ENCODE measurements at places on chromosomes 1 and 21. TPM values are rescaled to one million over a fixed set of nuclear protein-coding genes. Genes with fewer than 3 reads are reported as not detected.
A peak's percentile ranks its signal among the peaks of the same experiment; 100 is the strongest.

DNA sequence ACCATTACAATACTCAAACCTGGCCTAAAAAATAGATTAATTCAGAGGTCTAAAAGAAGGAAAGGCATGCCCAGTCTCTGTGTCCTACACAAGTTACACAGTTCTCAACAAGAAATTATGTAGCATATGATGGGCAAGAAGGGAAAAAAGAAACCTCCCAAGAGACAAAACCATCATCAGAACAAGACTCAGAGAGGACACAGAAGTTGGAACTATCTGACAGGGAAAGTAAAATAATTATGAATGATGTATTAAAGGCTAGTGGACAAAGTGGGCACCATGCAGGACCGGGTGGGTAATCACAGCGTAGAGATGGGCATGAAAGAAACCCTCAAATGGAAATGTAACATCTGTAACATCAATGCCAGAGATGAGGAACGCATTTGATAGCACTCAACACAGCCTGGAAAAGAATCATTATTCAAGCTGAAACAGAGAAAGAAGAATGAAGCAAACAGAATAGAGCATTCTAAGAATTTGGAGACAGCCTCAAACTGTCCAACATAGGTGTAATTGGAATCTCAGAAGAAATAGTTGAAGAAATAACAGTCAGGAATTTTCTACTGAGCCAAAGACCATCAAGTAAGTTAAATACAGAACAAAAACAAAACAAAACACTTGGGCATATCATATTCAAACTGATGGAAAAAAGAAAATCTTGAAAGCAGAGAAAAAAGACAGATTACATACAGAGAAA lies 29.7 kb downstream of the PER3 start:
- DNase-seq, result no peak

CELA3A gene
- not detected for total RNA-seq

ERG gene
- 19.1 TPM for total RNA-seq

GRCh38 chr1:172384656-172385055 lies 35.8 kb upstream of the C1orf105 start:
- no peak for DNase-seq

DNA sequence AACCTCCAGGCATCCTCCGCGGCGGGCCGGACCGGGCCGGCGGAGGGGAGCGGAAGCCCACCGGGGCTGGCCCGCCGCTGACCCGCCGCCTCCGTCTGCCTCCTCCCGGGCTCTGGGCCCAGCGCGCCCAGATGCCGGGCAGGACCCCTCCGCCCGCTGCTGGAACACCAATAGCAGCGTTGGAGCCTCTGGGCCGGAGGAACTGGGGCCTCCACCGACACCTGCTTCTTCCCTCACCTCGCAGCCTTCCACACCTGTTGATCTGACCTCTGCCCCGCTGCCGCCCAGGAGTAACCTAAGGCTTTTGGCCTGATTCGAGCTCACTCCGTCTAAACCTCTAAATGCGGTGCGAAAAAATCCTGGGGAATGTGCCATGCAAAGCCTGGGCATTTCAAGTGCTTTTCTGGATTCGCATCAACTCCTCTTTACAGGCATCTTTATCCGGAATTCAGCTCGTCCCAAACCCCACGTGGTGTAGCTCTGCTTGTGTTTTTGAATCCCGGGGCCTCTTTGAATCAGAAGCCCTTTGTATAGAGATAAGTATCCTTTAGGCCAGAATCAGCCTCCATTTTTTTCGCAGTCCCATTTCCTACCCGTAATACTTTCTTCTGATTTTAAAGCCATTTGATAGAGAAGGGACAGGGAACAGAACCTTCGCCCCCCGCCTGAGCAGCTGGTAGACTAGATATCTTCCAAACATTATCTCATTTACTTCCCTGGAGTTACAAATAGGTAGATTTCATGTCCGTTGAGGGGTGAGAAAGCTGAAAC lies 680 bp upstream of the CNN3 start:
- DNase-seq, result no peak

DNA sequence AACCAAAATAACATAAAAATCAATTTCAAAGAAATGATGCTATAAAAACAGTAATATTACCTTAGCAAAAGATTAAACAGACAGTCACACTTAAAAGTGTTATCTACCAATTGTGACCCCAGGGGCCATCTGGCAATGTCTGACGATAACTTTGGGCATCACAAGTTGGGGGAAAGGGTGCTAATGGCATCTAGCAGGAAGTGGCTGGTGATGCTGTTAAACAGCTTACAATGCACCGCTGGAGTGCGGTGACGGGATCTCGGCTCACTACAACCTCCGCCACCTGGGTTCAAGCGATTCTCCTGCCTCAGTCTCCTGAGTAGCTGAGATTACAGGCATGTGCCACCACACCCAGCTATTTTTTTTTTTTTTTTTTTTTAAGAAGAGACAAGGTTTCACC lies 27.6 kb downstream of the NUP133 start:
- DNase-seq, result no peak

GRCh38 chr1:3192825-3193224 lies 123.8 kb downstream of the PRDM16 start:
- DNase-seq, result no peak

- peak; percentile 70 for DNase-seq
These were observed 16.9 kb upstream of the TDRD10 start for GRCh38 chr1:154485106-154485505.

DNA sequence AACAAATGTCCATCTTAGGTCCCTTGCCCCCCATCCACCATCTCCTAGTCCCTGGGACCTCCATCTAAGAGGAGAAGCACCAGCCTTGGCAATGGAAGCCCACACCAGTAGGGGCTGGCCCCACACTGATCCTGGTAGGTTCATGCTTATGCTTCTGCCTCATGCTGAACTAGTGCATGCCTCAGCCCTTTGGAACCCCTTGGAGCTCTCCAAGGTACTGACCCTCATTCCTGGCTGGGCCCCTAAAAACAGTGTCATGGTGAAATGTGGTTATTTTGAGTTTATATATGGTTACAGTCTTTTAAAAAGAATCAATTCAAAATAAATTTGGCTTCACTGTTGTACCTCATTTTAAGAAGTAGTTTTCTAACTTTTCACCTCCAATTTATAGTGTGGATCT lies 108.3 kb downstream of the HIVEP3 start:
- no peak for DNase-seq

UBASH3A gene
- 0.28 TPM for total RNA-seq

DNA sequence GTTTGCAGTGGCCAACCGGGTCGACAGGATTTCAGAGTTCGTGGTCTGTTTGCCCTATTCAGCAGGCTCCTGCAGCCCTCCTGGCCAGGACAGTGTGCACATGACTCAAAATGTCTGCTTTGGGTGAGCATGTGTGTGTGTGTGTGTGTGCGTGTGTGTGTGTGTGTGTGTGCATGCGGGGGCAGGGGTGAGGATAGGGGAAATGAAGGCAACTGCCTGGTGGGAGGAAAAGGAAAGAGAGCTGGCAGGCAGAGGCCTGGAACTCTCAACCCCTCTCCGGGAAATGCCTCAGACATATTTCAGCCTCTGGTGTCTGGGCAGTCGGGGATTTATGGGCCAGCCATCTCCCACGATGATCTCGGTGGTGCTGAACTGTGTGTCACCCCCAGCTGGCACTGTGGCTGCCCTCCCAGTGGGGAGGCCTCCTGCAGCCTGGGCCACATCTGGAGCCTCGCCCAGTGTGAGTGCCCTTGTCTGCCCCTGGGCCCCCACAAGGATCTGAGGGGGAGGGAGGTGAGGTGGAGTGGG lies 15.2 kb downstream of the CDCP2 start:
- DNase-seq, result no peak

All from right cardiac atrium (tissue), 5 donors.